Uterus (tissue), 4 donors: ENCODE measurements at places on chromosomes 2 and 18. TPM values are rescaled to one million over a fixed set of nuclear protein-coding genes. Genes with fewer than 3 reads are reported as not detected.

GLS gene
- total RNA-seq = 89.7 TPM

ALPI gene
- not detected for total RNA-seq

PTPRN gene
- total RNA-seq = not detected

DCC gene
- total RNA-seq = not detected

DNA sequence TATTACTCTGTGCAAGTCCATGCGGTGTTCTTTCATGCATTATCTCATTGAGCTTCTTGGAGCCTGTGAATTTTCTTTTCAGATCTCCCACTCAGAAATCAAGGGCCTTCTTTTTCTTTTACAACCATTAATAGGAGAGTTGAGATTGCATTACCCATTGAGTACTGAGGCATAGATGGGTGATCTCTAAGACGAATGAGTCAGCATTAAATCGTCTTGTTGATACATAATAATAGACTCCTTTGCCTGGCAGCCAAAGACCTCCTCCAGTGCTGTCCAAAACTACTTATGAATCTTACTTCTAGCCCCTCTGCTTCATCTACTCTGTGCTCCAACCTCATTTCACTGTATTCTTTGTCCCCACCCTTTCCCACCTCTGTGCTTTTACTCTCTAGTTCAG lies 180.5 kb downstream of the AGPS start:
- no peaks in the 10 kb centered on the region for H3K27me3 ChIP-seq
- H3K4me3 ChIP-seq = no peak overlapping the region
- no peaks in the 10 kb centered on the region for H3K4me1 ChIP-seq
- peak overlapping the region; percentile 43 for H3K27ac ChIP-seq

GRCh38 chr18:77168811-77169311 lies 36.3 kb upstream of the MBP start:
- no peak overlapping the region for H3K4me3 ChIP-seq
- H3K27me3 ChIP-seq = no peaks in the 10 kb centered on the region
- no peak overlapping the region for H3K27ac ChIP-seq
- no peaks in the 10 kb centered on the region for H3K36me3 ChIP-seq
- DNase-seq = no peak

DNA sequence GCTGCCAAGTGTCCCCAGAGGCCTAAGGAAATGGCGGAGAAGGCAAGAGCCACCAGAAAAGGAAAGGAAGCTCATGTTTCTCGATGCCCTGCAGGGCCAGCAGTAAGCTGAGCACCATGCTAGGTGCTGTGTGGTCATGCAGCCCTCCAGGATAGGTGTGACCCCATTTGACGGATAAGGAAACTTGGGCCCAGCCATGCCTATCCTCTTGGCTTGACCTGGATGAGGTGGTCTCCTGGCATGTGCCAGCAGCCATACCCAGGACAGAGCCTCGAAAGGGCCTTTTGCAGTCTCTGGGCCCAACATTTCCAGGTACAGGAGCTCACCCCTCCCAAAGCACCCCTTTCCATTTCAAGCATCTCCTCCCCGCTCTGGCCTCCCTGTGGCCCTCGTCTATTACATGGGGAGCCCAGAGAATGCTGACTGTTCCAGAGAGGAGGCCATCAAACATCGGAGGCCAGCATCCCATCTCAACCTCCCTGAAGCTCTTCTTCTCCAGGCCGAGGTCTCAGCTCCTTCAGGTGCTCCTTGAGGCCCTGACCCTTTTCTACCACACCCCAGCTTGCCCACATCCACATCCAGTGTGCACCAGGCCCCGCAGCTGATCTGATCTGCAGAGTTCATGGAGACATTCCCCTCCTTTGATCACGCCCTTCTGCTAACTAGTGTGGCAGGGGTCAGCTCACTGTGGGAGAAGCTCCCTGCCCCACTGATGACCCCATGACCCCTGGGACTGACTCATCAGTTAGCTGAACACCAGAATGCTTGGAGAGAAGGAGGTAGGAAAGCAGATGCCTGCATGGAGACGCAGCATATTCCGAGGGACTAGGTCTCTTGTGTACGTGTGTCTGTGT lies 208.4 kb downstream of the TNS1 start:
- H3K4me1 ChIP-seq = no peaks in the 10 kb centered on the region
- H3K36me3 ChIP-seq = no peaks in the 10 kb centered on the region
- DNase-seq = no peak
- H3K27me3 ChIP-seq = no peaks in the 10 kb centered on the region
- H3K4me3 ChIP-seq = no peak overlapping the region

DNA sequence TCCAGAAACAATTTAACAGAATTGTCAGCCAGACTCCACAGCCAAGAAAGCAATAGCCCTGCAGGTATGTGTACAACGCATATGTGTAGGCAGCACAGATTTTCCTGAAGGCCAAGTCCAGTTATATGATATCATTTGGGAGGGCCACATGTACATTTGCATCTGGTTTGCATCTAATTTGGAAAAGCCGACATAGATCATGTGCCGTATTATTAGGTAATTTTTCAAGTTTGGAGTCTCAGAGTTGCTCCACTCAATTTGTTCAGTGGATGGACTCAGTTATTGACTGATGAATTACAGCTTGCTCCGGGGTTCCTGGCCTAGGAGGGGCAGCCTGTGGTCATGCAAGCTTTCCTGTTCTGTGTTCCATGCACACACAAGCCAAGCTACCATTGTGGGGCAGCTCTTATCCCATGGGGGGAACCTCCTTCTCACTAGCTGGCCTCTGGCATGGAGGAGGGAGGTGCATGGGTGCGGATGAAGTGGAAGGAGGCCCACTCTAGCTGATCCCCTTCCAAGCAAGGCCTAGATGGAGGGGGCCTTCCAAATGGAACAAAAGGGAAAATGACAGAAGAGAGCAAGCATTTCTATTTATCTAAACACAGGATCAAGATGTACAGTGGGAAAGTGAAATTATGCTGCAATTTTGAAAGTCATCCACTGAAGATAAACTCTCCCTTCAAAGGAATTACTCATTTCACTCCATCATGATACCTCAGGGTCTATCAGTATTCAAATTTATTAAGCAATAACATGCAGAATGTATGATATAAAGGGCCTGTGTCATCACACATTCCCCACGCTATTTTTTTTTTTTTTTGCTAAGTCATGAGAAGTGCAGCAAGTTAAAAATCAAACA lies 202.6 kb upstream of the SMAD2 start:
- H3K4me3 ChIP-seq = no peak overlapping the region
- H3K4me1 ChIP-seq = no peaks in the 10 kb centered on the region
- H3K36me3 ChIP-seq = no peaks in the 10 kb centered on the region

DNA sequence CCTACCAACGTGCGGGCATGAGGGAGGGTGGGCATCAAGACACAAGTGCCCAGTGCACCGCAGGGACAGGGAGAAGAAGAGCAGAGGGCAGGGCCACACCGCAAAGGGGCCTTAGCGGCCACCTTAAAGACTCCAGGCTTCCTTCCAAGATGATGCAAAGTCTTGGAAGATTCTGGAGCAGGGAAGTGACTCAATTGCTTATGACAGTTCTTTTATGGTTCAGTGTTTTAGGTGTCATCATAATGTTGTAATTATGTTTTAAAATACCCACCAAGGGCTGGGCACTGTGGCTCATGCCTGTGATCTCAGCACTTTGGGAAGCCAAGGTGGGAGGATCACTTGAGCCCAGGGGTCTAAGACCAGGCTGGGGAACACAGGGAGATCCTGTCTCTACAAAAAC lies 44.5 kb upstream of the SEMA4C start:
- no peaks in the 10 kb centered on the region for H3K27me3 ChIP-seq
- H3K4me1 ChIP-seq = no peaks in the 10 kb centered on the region
- no peaks in the 10 kb centered on the region for H3K36me3 ChIP-seq
- H3K27ac ChIP-seq = peak overlapping the region; percentile 72
- DNase-seq = peak; percentile 53

DNA sequence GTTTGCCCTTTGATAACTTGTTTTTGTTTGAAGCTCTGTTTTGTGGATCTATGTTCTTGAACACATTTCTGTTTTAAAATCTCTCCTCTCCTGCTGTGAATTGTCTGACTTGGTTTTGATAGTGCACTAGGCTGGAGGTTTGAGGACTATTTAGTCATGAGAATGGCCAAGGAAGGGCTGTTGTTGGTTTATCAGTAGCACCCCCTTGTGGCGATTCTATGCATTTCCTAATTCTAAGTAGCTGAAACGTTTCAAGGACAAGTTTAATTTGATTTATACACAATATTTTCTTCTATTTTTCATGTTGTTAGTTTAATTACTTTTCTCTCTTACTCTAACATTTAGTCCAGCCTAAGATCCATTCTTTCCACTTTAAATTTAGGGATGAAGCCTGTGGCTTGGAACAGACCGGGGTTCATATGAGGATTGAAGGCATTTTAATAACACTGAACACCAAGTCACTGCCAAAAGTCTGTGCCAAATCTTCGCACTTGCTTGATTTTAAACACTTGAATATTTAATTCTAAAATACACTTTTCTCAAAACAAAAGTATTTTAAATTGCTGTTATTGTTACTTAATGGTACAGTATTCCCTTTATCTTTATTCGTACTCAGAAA lies 166.0 kb downstream of the SOCS6 start:
- DNase-seq = peak; percentile 24
- H3K36me3 ChIP-seq = no peaks in the 10 kb centered on the region
- H3K4me1 ChIP-seq = no peaks in the 10 kb centered on the region
- no peak overlapping the region for H3K27ac ChIP-seq
- H3K27me3 ChIP-seq = no peaks in the 10 kb centered on the region

GRCh38 chr2:71299507-71299906 lies 32.1 kb upstream of the ZNF638 start:
- H3K27me3 ChIP-seq = no peaks in the 10 kb centered on the region
- no peak overlapping the region for H3K4me3 ChIP-seq
- H3K27ac ChIP-seq = no peak overlapping the region
- no peaks in the 10 kb centered on the region for H3K4me1 ChIP-seq
- H3K36me3 ChIP-seq = no peaks in the 10 kb centered on the region

DNA sequence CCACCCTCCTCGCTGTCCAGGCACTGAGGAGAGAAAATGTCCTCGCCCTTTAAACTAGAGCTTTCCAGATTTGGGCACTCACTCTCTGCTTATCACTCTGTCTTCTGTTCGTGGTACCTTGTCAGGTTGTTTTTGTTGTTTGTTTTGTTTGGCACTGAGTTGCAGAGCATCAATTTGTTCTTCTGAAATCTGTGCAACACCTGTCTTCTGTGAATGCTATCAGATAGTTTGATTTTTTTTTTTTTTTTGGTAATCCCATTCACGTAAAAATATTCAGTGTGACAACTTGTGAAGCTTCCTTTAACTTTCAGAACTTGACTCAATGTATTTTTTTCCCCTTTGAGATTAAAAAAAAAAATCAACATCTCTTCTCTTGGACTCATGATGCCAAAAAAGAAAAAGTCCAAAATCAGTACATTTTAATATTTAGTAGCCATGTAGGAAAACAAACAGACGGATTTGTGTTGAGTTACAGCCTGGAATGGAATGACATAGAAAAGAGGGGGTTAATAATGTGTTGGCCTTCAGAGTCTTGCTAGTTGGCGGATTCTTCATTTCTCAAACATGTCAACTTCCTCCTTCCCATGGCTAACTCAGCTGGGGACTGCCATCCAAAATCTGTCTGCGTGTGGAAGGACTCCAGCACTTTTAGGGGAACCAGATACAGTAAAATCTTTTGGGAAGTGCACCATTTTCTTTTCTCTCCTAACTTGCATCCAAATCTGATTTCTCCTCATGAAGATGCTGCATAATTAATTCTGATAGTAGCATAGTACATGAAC lies 1.6 kb downstream of the TMEM178A start:
- no peak overlapping the region for H3K4me3 ChIP-seq
- no peak overlapping the region for H3K27ac ChIP-seq
- no peak for DNase-seq
- H3K4me1 ChIP-seq = no peaks in the 10 kb centered on the region
- peaks cover 8% of the 10 kb centered on the region for H3K27me3 ChIP-seq
- H3K36me3 ChIP-seq = no peaks in the 10 kb centered on the region

GRCh38 chr2:106845716-106846115 lies 40.3 kb downstream of the ST6GAL2 start:
- DNase-seq = no peak
- no peaks in the 10 kb centered on the region for H3K27me3 ChIP-seq
- H3K4me3 ChIP-seq = no peak overlapping the region
- H3K4me1 ChIP-seq = no peaks in the 10 kb centered on the region
- no peak overlapping the region for H3K27ac ChIP-seq

- H3K36me3 ChIP-seq = no peaks in the 10 kb centered on the region
- H3K27me3 ChIP-seq = no peaks in the 10 kb centered on the region
- no peak overlapping the region for H3K4me3 ChIP-seq
- no peaks in the 10 kb centered on the region for H3K4me1 ChIP-seq
Measured at GRCh38 chr2:56250153-56250729, 66.5 kb downstream of the CCDC85A start.

- no peak overlapping the region for H3K27ac ChIP-seq
- no peak for DNase-seq
- H3K4me1 ChIP-seq = no peaks in the 10 kb centered on the region
- no peaks in the 10 kb centered on the region for H3K27me3 ChIP-seq
Measured at GRCh38 chr2:101007415-101008345, 5.6 kb downstream of the RPL31 start.
